Ureter (tissue), 1 donor: ENCODE measurements at places on chromosomes 7 and 10. TPM values are rescaled to one million over a fixed set of nuclear protein-coding genes. Genes with fewer than 3 reads are reported as not detected.
A peak's percentile ranks its signal among the peaks of the same experiment; 100 is the strongest.

The ATP6V0A4 gene
- total RNA-seq = 1.2 TPM

The WEE2 gene
- total RNA-seq = not detected

The AKR1C3 gene
- 166 TPM for total RNA-seq

The EBLN1 gene
- not detected for total RNA-seq

The BLVRA gene
- total RNA-seq = 35.9 TPM

The MSMB gene
- total RNA-seq = not detected

The NUDT13 gene
- total RNA-seq = 2.5 TPM

The DYNC1I1 gene
- 14.6 TPM for total RNA-seq

The HOXA6 gene
- 8.5 TPM for total RNA-seq

The CYP26C1 gene
- 0.10 TPM for total RNA-seq

The C10orf90 gene
- total RNA-seq = not detected

The RNLS gene
- 20.8 TPM for total RNA-seq

The UNCX gene
- not detected for total RNA-seq

DNA sequence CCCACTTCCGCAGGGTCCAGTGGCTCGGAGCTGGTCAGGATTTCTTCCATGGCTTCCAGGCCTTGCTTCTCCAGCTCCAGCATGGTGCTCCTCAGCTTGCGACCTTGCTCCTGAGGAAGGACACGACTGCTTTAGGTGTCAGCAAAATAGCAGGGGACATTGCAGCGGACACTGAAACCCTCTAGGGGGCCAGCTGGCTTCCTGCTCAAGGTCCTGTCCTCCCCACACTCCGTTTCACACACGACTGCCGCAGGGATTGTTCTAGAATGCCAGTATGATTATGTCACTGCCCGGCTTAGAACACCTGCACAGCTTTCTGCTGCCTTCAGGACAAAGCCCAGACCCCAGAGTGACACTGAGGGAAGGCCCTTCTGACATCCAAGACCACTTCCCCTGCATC, 65.6 kb downstream of the SCRN1 start:
- no peak for DNase-seq

- DNase-seq = no peak
Measured at GRCh38 chr7:95526128-95526738, 40.5 kb downstream of the ASB4 start.

GRCh38 chr10:35336921-35337823, 863 bp downstream of the CCNY start:
- DNase-seq = peak; percentile 45

- DNase-seq = peak; percentile 72
Measured at GRCh38 chr10:88932539-88933256, 19.9 kb downstream of the ACTA2 start.

GRCh38 chr10:91838199-91838598, 40.0 kb downstream of the TNKS2 start:
- no peak for DNase-seq

GRCh38 chr10:71278691-71279588, 40.1 kb upstream of the SLC29A3 start:
- no peak for DNase-seq

GRCh38 chr10:101682172-101682825, 12.7 kb downstream of the FBXW4 start:
- no peak for DNase-seq

GRCh38 chr7:87151729-87152111, 533 bp upstream of the DMTF1 start:
- DNase-seq = no peak

DNA sequence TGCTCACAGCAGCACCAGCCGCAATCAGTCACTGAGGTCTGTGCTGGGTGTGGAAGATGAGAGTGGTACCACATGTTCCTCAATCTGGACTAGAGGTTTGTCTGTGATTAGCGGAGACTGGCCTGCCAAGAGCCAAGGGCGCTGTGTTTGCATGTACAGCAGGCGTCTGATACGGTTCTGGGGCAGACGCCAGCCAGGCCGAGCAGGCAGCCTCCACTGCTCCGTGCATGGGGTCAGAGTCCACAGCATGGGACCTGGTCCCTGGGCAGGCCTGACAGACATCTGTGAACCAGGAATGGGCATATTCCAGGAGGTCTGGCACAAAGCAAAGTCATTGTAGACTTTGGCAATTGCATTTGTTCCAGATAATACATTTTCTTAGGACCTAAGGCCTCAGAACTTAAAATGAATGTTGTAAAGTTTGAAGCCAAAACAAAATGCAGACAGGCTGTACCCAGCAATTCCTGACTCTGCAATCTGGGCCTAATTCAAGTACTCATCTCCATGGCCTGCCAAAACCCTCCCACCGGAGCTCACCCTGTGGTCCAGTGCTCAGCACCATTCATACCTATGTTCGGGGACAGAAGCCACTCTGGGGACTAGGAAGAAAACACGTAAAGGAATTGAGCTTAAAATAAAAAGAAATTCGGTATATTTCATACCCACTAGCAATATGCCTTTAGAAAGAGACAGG, 50.0 kb upstream of the FAM20C start:
- DNase-seq = peak; percentile 70

GRCh38 chr7:47778153-47778661, 170.1 kb downstream of the PKD1L1 start:
- DNase-seq = no peak

DNA sequence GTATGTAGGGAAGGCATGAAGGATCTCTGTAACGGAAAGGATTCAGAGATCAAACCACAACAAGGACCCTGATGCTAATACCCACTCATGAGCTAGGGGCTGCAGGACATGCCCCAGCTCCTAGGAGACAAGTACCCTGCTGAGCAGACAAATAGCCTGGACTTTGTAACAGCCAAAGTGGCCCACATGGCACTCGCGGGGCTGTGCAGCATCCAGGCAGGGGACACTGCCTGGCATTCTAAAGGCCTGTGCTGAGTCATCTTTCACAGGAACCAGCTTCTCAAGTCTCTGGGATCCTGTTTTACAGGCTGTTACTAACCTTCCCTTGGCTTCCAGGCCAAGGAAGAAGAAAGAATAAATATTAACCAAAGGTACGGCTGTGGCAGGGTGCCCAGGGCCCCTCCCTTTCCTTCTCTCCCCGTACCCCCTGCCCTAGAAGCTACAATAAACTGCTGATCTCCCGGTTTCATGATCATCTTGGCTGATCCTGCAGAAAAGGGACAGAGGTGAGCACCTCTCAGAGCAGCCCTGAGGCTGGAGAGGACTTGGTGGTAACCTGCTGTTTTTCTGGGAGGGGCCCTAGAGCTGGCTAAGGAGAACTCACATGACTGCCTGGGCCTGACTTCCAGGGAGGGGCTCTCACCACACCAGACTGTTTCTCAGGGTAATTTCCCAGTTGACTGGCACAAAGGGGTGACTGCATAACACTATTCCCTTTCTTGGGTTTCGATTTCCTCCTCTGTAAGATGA, 4.2 kb upstream of the RPEL1 start:
- DNase-seq = peak; percentile 89

DNA sequence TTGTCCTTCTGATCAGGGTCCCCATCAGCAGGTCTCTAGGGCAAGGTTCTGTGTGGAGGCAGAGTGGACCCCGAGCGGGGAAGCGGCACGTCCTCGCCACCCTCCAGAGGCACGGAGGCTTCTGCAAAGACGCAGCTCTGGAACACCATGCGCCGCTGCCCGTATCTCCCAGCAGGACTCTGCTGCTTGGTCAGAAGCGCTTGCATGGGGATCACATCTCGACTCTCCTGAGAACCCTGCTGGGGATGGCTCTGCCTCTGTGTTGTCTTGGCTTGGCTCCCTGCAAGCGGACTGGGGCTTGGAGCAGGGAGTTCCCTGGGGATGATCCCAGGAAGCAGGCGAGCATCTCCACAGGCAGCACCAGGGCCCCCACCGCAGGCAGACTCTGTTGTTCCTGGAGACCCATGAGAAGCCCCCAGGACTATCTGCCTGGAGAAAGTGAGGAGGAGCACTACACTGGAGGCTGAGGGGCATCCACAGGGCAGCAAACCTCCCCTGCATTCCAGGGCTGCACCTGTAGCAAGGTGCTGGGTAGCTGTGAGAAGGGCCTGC, 520.5 kb downstream of the GLRX3 start:
- DNase-seq = no peak

DNA sequence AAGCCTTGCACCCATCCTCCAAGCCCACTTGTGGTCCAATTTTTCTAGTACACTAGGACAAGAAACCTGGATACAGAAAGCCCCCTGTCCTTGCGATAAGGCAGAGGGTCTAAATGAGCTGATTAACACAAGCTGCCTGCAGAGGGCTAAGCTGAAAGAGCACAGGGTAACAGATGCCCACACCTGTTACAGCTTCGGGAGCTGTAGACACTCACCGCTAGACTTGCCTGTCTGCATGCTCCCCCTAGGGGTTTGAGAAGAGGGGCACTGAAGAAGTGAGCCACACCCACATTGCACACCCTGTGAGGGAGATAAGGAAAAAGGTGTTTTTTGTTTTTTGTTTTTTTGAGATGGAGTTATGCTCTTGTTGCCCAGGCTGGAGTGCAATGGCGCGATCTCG, 386.5 kb upstream of the AUTS2 start:
- no peak for DNase-seq

- DNase-seq = no peak
Measured at GRCh38 chr10:26746061-26746460, 48.6 kb downstream of the PDSS1 start.

DNA sequence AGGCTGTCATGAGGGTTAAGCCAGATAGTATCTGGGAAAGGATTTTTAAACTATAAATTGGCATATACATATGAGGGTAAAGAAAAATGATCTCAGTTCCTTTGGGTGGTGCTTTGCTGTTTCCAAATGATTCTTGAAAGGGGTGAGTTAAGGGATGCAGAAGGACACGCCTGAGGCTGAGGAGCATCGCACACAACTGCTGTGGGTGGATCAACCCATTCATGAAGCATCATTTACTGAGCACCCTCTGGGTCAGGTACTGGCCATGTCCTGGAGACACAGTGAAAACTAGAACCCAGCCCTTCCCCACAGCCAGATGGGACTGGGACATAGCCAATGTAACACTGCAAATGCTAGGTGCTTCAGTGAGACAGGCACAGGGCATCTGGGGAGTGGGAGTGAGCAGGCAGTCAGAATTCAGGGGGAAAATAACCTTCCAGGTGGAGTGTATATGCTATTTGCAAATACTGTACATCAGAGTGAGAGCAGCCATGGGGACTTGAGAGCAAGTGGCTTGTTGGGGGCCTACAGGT, 112.1 kb downstream of the WDFY4 start:
- DNase-seq = no peak
